ENCODE measurements at places on chromosomes 2 and 18. TPM values are rescaled to one million over a fixed set of nuclear protein-coding genes. Genes with fewer than 3 reads are reported as not detected.

The PPP1R1C gene
- total RNA-seq: 1.5 TPM

The EFHD1 gene
- not detected for total RNA-seq

The EVX2 gene
- total RNA-seq: not detected

The CCDC148 gene
- 0.46 TPM for total RNA-seq

GRCh38 chr2:61906186-61906470 lies 654 bp downstream of the COMMD1 start:
- H3K4me3 ChIP-seq: peak overlapping the region; percentile 99
- peaks cover 13% of the 10 kb centered on the region for H3K4me1 ChIP-seq
- H3K36me3 ChIP-seq: no peaks in the 10 kb centered on the region
- no peak overlapping the region for H3K27ac ChIP-seq
- no peaks in the 10 kb centered on the region for H3K27me3 ChIP-seq

DNA sequence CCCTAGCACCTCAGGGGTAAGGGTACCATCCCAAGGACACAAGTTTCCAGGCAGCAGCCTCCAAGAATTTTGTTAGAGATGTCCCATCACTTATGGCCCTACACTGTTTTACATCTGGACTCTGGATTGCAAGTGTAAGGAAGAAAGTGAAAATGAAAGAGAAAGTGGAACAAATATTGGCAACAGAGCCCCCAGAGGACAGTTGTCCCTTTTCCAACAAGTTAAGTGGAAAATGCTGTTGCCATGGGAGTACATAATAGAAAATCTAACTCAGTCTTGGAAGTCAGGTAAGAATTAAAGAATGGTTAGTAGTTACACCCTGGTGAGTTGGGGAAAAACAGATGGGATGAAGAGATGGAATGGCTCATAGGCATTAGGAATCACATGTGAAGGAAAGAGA lies 50.6 kb downstream of the TTC21B start:
- peaks cover 5% of the 10 kb centered on the region for H3K36me3 ChIP-seq
- peaks cover 14% of the 10 kb centered on the region for H3K4me1 ChIP-seq
- H3K4me3 ChIP-seq: no peak overlapping the region
- H3K27me3 ChIP-seq: no peaks in the 10 kb centered on the region
- no peak overlapping the region for H3K27ac ChIP-seq
- DNase-seq: no peak

DNA sequence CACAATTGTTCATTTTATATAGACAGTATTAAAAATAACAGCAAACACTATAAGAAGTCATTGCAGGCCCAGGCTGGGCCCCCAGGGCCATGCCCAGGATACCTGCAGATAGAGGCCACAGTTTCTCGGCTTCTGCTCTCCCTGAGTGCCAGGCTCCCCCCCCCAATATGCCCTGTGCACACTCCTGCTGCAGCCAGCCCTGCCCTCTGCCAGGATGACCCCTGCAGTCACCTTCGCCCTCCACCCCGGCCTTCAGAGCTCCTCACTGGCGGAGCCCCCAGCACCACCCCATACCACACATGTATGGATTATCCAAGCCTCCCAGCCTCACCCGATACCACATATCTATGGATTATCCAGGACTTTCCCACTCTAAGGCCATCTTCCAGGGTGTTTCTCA lies 104.5 kb downstream of the TPO start:
- H3K4me1 ChIP-seq: no peaks in the 10 kb centered on the region
- DNase-seq: no peak
- H3K36me3 ChIP-seq: no peaks in the 10 kb centered on the region
- H3K4me3 ChIP-seq: no peak overlapping the region
- peaks cover 36% of the 10 kb centered on the region for H3K27me3 ChIP-seq

DNA sequence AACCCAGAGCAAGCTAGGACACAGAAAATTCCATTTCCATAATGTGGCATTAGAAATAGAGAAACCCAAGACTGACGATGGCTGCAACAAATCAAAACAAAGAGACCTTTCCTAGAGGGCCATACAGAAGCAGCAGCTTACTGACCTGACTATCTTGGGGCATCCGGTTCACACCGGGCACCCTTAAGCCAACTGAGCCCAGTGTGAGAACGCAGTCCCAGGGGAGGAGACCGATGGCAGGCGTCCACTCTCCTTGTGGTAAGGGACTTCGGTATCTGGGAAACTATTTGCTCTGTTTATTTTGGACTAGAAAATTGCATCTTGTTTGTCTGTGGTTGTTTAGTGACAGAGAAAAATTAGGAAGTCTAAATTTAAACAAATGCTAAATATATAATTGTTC lies 244.8 kb upstream of the COPS8 start:
- no peak overlapping the region for H3K27ac ChIP-seq
- H3K4me3 ChIP-seq: no peak overlapping the region
- no peaks in the 10 kb centered on the region for H3K4me1 ChIP-seq
- H3K27me3 ChIP-seq: no peaks in the 10 kb centered on the region
- H3K36me3 ChIP-seq: no peaks in the 10 kb centered on the region

DNA sequence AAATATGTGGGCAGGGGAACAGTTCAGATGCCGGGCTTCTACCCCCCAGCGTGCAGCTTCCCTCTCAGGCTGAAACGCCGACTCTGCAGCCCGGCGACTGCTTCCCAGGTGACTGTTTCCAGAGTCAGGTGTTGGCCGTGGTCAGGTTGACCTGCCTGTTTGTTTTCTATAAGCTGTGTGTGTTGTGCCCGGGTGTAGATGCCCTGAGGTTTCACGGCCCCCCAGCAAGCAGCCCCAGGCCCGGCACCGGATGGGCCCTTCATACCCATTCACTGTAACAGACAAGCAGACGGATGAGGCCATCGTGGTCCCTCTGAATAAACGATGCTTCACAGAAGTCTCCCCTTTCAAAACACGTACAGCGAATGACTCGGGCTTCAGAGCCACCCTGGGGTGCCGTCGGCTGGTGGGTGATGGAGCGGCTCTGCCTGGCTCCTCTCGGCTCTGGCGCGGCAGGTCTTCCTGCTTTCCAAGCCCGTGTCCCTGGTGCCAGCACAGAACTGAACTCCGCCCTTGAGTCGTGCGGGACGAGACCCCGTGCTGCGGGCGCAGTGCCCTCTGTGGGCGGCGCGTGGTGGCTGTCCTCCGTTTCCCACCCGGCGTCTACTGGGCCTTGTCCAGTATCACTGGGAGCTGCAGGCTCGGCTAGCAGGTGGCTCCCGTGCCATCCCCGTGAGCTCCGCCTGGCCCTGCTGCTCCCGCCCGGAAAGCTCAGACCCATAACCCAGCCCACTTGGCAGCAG lies 15.0 kb upstream of the KCNG2 start:
- H3K4me1 ChIP-seq: no peaks in the 10 kb centered on the region
- peaks cover 9% of the 10 kb centered on the region for H3K27me3 ChIP-seq
- no peaks in the 10 kb centered on the region for H3K36me3 ChIP-seq
- H3K27ac ChIP-seq: no peak overlapping the region

- DNase-seq: peak; percentile 85
- peaks cover 67% of the 10 kb centered on the region for H3K36me3 ChIP-seq
- H3K27me3 ChIP-seq: no peaks in the 10 kb centered on the region
- peak overlapping the region; percentile 98 for H3K27ac ChIP-seq
- H3K4me1 ChIP-seq: peaks cover 36% of the 10 kb centered on the region
Measured at GRCh38 chr2:1686784-1687105, 57.6 kb downstream of the PXDN start.

All from PC-3 (cell line).